ENCODE measurements at places on chromosomes 7 and 10. TPM values are rescaled to one million over a fixed set of nuclear protein-coding genes. Genes with fewer than 3 reads are reported as not detected.
A peak's percentile ranks its signal among the peaks of the same experiment; 100 is the strongest.

The PHYHIPL gene
- total RNA-seq, result not detected

The ASZ1 gene
- not detected for total RNA-seq

The DNAJB12 gene
- 33.9 TPM for total RNA-seq

The PGAM2 gene
- 1.5 TPM for total RNA-seq

The MMD2 gene
- total RNA-seq, result not detected

The PODXL gene
- total RNA-seq, result 0.86 TPM

The JMJD1C gene
- total RNA-seq, result 377 TPM

The EVX1 gene
- 0.24 TPM for total RNA-seq

The GPR146 gene
- total RNA-seq, result 5.0 TPM

The ITGB8 gene
- total RNA-seq, result not detected

The PRF1 gene
- total RNA-seq, result 56.4 TPM

The MCM10 gene
- total RNA-seq, result 0.08 TPM

GRCh38 chr7:105621617-105622016 lies 40.3 kb upstream of the EFCAB10 start:
- DNase-seq, result no peak

DNA sequence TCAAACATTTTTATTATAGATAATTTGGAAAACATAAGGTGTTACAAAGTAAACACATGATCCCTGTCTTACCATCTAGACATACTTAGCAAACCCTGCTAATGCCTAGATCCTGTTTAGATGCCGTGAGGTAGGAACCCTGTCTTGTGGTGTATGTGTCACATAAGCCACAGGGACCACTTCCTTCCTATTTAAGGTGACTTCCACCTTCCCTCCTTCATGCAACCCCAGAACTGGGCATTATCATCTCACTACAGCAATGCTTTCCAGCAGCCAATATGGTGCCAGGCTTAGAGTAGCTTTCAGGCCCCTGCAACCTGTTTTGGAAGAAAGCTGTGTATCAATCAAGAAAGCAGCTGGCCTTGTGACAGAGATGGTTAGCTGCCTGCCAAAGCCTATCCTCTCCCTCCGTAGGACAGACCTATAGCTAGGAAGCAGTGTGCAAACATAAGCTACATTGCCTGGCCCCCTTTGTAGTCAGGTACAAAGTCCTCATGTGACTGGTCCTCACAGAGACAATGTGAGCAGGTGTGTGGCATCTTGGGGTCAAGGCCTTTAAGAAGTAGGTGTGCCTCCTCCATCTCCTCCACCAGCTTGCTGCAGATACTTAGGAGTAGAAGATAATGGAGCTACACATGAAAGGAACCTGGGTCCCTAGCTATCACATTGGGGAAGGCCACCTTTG lies 146.8 kb downstream of the SPAG6 start:
- DNase-seq, result peak; percentile 17

DNA sequence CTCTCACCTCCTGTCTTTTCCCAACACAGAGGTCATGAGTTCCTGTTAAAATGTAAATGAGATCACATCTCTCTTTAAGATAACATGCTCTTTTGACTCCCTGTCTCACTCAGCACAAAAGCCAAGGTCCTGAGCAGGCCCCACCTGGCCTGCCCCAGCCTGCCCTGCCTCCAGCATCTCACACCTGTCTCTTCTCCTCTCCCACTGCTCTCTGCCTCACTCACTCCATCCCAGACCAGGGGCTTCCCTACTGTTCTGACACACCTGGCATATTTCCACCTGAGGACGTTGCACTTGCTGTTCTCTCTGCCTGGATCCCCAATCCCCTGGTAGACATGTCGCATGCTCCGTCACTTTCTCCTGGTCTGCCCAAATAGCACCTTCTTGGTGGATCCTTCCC lies 285.0 kb upstream of the ZMIZ1 start:
- DNase-seq, result no peak

GRCh38 chr10:63456437-63457210 lies 9.2 kb downstream of the JMJD1C start:
- no peak for DNase-seq

GRCh38 chr10:20956843-20957242 lies 59.7 kb upstream of the NEBL start:
- no peak for DNase-seq

DNA sequence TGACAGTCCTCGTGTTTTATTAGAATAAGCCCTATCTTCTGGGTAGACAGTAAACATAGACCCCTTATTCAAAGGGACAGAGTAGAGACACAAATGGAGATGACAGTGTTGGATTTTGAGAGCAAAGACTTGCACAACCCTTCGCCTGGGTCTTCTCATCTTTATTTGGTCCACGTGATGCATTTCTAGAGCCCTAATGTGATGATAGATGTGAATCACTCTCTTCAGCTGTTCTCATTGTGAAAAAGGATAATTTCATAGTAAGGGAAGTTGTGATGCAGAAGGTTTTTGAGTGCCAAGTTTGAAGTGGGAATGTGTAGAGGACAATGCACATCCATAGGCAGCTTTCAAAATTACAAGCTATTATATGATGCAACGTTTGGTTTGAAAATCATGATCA lies 86.3 kb downstream of the CREB5 start:
- DNase-seq, result no peak

DNA sequence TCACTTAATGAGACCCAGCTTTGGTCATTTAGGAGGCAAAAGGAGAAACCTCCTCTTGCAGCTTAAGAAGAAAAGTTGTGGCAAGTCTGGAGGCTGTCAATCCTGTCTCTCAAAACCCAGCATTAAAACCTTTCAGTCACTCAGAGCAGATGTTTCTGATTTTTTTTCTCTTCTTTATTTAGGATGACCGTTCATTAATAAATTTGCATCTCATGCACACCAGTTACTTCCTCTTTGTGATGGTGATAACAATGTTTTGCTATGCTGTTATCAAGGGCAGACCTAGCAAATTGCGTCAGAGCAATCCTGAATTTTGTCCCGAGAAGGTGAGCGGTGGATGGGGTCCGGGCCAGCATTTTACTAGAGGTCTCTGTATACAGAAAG lies 32.0 kb downstream of the TMEM248 start:
- no peak for DNase-seq

DNA sequence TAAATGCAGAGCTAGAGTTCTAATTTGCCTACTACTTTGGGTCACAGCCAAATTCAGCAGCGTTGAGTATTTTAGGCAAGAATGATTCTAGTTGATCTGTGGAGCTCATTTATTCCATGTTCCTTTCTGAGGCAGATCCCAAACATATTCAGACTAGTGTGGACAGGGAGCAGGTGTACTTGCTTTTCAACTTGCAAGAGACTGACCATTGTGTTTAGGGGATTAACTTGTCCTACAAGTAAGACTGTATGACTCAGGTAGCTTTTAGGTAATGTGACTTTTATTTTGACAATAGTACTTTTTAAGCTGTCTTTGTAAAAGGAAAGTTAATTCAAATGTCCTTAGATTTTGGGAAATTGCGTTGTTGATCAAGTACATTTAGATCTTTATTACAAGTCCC lies 285.5 kb downstream of the TWIST1 start:
- DNase-seq, result no peak

- DNase-seq, result no peak
Observed at GRCh38 chr10:54614072-54614471, 187.0 kb downstream of the PCDH15 start.

GRCh38 chr7:149828357-149829309 lies 9.5 kb upstream of the ZNF862 start:
- DNase-seq, result no peak

GRCh38 chr7:55427800-55428199 lies 62.7 kb downstream of the LANCL2 start:
- no peak for DNase-seq

GRCh38 chr7:22387583-22387982 lies 30.6 kb upstream of the RAPGEF5 start:
- DNase-seq, result no peak

- no peak for DNase-seq
Observed at GRCh38 chr7:125184801-125185200, 255.2 kb upstream of the POT1 start.

DNA sequence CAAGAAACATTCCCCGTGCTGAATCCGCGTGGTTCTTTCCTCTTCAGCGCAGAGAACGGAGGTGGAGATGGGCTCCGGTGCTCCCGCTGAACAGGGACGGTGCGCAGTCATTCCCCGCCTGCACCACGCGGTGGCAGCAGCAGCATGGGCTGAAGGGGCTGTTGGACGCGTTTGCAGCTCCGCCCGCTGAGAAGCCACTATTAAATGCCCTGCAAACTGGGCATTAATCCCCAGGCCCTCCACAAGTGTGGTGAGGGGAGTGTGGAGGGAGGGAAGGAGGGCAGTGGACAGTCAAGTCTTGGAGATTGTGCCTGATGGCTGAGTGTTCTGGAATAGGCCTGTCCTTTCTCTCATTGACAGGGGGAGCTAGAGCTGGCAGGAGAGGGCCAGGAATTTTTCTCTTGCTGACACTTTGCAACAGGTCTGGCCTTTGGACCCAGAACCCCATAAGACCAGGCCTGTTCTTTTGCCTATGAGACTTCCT lies 240.2 kb upstream of the INHBA start:
- peak; percentile 65 for DNase-seq

DNA sequence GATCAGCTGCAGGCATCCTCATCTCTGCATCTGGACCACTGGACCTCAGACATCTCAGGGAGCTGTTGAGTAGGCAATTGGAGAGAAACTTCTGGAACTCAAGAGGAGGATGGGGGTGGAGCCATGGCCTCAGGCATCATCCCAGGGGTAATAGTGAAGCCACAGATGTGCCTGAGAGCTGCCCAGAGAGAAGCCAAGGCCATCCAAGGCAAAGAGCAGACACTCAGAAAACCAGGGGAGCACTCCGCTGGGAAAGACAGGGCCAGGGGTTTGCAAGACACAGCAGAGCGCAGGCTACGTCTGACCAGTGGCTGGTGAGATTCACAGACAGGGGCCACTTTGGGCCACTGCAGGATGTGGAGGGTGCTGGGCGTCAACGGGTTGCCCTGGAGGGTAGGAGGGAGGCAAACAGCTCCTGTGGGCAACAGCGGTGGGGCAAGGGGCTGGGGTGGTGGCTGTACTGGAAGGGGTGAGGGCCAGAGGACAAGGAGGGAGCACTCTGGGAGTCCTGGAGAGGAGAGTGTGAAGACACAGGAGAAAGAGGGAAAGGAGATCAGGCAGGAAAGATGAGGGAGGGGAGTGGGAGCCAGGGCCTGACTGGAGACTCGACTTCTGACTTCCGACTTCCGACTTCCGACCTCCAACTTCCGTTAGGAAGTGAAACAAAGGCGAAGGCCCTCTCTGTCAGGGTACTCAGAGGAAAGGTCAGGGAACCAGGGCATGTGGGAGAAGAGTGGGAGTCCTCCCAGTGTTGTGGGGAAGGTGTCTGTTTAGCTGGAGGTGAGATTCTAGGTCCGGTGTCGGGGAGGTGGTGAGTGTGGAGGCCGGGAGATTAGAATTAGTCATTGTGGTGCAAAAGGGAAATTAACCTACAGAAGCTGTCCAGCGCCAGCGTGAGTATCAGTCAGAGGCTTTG lies 69.7 kb upstream of the ANTXRL start:
- DNase-seq, result no peak

DNA sequence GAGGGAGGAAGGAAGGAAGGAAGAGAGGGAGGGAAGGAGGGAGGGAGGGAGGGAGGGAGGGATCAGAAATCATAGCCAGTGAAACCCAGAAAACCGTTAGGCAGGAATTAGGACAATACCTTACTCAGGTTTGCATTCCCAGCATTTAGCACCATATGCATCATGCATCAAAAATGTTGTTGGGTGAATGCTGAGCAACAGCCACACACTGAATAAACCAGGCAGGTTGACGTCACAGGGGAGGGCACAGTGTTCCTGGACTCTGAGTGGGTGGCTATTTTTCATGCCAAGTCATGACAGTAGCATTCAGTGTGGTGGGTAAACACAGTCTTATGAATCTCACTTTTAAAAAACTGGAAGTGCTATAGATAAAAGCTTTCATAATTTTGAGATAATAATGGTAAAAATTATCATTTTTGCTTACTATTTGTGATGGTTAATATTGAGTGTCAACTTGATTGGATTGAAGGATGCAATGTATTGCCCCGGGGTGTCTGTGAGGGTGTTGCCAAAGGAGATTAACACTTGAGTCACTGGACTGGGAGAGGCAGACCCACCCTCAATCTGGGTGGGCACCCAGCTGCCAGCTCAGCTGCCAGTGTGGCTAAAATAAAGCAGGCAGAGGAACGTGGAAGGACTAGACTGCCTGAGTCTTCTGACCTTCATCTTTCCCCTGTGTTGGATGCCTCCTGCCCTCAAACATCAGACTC lies 199.1 kb upstream of the PRKCQ start:
- DNase-seq, result no peak

- DNase-seq, result no peak
Observed at GRCh38 chr7:110850224-110850623, 240.7 kb upstream of the LRRN3 start.

GRCh38 chr10:35554461-35555056 lies 50.6 kb upstream of the GJD4 start:
- no peak for DNase-seq

GRCh38 chr7:67875558-67875957 lies 878.9 kb downstream of the TYW1 start:
- DNase-seq, result no peak

DNA sequence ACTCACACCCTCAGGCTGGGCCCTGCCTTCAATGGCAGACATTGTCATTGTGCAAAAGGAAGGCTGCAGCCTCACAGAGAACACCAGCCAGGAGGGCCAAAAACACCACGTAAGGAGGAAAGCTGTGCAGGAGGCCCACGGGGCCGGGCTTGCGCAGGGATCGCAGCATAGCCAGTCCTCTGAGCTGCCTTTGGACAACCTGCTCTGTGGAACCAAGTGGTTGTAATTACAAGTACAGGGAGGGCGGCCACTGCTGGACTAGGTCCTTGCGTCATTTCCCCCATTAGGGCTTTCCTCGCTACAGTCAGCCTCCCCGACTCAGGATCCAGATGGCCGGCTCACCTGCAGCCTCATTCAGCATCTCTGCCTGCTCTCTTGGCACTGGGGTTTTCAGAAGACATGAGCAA lies 66.9 kb downstream of the FAM53B start:
- DNase-seq, result no peak

DNA sequence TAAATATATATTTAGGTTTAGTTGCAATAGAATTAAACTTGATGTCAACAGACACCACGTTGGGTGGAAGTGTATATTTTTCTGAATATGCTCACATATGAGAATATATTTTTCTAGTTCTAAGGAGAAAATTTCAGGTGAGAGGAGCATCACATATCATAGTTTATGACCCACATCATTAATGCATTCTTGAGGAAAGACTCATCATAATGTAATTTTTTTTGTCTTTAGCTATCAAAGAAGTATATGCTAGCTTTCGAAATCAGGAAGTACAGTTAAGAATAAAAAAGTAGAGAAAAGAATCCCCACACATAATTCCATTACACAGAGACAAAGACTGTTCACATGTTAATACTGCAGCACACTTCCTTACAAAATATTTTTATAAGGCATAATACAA lies 30.4 kb downstream of the A1CF start:
- no peak for DNase-seq

- DNase-seq, result no peak
Observed at GRCh38 chr10:369221-369683, 234.0 kb downstream of the ZMYND11 start.

Data from CD8-positive, alpha-beta T cell (primary cell).